CD4-positive, alpha-beta memory T cell (primary cell): ENCODE measurements at places on chromosomes 7 and 10. TPM values are rescaled to one million over a fixed set of nuclear protein-coding genes. Genes with fewer than 3 reads are reported as not detected.

DNA sequence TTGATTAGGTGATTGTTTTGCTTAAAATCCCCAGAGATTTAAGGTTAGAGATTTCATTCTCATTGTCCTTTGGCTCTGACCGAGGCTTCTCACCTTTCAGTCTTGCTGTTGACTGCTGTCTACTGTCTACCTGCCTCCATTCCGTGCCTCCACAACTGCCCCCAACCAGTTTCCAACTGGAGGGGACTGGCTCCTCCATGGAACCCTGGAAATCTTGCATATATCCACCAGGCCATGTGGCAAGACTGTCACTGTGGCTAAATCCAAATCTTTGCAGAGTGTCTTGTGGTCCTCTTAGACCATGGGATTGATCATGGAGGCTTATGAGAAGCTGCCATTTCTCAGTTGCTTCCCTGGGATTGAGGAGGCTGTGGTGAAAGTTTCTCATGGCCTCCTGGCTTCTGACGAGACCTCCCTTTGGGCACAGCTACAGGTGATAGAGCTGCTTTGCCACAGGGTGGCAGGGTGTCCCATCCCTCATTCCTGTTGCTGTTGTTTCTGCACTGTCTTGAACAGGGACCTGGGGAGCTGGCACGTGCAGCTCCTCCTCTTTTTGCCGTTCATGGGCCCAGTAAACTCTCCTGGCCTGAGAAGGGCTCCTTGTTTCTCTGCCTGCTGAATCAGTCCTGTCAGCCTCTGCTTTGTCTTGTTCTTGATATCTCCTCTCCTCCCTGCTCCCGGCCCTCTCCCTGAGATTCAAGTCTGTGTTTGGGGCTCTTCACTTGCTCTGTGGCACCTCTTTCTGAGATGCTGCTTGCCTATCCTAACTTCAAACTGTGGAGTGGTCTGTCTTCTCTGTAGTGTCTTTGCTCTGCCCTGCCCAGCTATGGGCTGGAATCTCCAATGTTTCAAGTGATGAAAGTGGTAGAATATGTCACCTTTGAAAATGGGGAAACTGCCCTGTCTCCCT, 63.6 kb upstream of the IGFBP3 start:
- no peak for DNase-seq

DNA sequence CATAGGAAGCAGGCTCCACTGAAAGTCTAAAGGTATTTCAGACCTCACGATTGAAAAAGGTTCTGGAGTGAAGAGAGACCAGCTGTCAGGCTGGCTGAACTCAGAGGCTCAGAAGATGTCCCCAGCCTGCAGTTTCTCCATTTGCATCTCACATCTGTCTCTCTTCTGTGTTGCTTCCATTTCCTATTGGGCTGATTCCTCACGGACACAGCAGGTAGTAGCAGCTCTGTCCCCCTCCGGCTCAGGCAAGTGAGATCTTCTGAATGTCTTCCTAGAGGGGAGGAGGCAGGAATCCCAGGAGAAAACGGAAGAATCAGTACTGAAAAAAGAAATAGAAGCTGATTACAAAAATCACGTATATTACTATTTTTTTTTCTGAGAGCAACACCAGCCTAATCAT, 274.1 kb upstream of the COBL start:
- DNase-seq, result no peak

DNA sequence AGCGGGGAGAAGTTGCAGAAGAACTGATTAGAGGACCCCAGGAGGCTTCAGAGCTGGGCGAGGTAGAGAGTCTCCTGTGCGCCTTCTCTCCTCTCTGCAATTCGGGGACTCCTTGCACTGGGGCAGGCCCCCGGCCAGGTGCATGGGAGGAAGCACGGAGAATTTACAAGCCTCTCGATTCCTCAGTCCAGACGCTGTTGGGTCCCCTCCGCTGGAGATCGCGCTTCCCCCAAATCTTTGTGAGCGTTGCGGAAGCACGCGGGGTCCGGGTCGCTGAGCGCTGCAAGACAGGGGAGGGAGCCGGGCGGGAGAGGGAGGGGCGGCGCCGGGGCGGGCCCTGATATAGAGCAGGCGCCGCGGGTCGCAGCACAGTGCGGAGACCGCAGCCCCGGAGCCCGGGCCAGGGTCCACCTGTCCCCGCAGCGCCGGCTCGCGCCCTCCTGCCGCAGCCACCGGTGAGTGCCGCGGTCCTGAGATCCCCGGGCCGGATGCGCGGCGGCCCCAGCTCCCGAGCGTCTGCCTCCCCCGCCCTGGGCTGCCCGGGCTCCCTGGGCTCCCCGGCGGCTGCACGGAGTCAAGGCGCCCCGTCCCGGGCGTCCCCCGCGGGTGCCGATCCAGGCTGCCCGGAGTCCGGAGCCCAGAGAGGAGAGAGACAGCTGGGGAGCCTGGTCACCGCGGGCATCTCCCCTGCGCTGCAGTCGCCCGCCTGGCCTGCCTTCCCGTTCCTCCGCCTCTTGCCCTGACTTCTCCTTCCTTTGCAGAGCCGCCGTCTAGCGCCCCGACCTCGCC, at the start of gene PLAU:
Gene PLAU (plus strand): TSS at position 369 of the 789 bp plus-strand sequence. CDS start 424 bp downstream, outside the sequence.
- DNase-seq, result peak; percentile 41

The FAM25G gene
- total RNA-seq, result not detected

GRCh38 chr7:47299496-47299895, 282.4 kb downstream of the TNS3 start:
- DNase-seq, result no peak

DNA sequence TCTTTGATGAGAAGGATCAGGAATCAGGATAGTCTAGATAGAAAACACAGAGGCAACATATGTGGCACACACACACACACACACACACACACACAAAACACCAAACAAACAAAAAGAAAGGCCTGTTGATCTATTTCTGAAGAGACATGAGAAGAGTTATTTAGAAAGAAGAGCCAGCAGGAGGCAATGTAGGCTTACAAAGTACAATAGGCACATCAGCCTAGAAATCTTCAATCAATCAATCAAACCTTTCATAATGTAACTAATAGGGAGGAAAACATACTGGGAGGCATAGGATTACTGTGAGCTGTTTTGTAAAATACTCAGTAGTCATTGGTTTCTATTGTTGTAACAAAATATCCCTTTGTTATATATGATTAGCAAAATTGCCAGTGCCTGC, 47.3 kb upstream of the TES start:
- DNase-seq, result no peak

DNA sequence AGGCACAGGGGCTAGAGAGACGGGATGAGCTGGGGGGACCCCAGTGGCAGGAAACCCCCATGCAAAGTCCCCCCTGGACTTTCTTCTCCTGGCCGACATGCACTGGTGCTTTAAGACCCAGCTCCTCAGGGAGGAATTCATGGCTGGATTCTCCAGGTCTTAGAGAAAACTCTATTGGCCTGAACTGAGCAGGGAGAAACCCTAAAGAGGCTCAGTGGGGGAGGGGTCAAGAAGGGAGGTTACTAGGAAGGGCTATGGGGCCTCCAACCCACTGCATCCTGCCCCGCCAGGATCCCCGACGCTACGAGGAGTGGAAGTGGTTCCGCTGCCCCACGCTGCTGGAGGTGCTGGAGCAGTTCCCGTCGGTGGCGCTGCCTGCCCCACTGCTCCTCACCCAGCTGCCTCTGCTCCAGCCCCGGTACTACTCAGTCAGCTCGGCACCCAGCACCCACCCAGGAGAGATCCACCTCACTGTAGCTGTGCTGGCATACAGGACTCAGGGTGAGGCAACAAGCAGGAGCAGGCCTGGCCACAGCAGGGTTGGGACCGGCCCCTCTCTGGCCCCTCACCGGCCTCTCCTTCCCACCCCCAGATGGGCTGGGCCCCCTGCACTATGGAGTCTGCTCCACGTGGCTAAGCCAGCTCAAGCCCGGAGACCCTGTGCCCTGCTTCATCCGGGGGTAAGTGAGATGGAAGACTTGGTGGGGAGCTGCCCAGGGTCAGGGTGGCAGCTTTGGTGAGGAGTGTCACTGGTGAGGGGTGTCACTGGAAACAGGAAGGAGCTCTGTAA, 13.8 kb downstream of the ATG9B start:
- peak; percentile 50 for DNase-seq

DNA sequence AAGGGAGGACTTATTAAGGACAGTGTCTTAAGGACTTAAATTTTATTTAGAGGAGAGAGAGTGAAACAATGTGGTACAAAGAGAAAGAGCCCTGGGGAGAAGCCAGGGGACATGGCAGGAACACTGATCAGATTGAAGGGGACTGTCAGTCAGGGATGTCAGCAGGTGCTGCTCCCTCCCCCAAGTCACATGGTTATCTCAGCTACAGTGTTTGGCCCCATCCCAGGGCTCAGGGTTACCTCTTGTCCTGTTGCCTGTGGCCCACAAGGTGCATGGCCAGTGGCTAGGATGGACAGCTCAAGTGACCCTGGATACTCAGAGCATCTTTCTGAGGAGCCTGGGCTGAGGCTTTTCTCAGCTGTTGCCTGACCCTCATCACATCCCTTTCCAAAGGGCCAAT, 325.9 kb upstream of the PODXL start:
- DNase-seq, result no peak

GRCh38 chr10:104993085-104993484, 352.0 kb downstream of the SORCS3 start:
- DNase-seq, result no peak

DNA sequence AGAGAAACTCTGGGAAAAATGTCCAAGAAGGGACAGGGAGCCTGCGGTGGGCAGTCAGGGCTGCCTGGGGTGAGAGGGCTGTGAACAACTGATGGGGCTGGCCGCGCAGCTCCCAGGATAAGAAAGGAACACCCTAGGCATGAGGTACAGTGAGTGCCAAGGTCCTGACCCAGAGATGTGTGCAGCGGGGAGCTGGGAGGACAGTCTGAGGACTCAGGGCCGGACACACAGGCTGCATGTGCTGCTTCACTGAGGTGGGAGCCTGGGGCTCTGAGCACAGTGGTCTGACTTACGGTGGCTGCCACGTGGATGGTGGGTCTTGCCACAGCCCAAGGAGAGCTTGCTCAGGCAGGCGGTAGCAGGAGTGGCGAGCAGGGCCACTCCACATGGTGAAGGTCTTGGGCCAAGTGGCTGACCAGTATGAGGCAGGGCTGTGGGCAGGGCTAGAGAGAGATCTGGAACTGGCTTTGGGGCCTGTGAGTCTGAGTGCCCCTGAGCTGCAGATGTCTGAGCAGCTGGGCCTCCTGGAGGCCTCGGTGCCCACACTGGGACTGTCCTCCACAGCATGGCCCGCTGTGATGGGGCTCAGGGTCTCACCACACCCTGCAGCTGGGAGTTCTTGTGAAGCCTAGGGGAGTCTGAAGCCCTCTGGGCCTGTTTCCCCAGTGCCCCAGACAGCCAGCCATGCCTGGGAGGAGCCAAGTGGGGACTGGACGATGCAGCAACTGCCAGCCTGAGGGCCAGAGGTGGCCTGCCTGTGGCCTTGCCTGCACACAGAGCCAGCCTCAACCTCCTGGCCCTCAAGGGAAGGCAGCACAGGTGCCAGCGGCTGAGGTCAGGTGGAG, 60.3 kb downstream of the RASGEF1A start:
- DNase-seq, result no peak

GRCh38 chr7:155913719-155914118, 101.5 kb upstream of the SHH start:
- no peak for DNase-seq

DNA sequence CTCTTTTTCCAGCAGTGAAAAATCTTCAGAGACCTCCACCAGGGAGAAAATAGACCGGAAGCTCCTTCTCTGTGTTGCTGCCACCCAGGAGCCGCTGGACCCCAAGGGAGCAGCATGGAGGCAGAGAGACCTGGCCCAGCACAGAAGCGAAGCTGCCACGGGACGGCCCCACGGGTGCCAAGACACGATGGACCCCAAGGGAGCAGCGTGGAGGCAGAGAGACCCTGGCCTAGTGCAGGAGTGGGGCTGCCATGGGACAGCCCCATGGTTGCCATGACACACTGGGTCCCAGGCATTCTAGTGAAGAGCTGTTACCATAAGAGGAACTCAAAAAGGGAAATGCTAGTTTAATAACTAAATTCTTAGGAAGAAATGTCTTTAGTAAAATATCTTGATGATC, 186.3 kb downstream of the PTPRN2 start:
- no peak for DNase-seq

DNA sequence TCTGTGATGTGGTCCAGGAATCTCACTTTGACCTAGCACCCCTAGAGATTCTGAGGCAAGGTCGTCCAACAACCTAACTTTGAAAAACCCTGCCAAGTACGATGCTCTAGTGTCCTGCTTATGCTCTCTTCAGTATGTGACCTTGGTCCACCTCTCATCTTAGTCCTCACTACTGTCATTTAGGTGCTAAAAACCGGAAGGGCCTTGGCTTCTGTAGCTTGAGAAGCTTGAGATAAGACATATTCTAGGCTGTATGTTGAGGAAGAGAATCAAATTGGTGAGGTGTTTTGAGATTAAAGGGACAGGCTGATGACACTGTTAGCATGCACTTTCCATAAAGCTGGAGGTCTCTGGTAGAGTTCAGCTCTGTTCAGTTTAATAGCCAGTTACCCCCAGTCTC, 57.0 kb upstream of the MTPN start:
- DNase-seq, result no peak

The TRIM73 gene
- 26.2 TPM for total RNA-seq

GRCh38 chr10:123886292-123886691, 5.3 kb downstream of the CPXM2 start:
- no peak for DNase-seq

- DNase-seq, result no peak
Measured at GRCh38 chr7:45717537-45718235, 143.5 kb downstream of the ADCY1 start.

DNA sequence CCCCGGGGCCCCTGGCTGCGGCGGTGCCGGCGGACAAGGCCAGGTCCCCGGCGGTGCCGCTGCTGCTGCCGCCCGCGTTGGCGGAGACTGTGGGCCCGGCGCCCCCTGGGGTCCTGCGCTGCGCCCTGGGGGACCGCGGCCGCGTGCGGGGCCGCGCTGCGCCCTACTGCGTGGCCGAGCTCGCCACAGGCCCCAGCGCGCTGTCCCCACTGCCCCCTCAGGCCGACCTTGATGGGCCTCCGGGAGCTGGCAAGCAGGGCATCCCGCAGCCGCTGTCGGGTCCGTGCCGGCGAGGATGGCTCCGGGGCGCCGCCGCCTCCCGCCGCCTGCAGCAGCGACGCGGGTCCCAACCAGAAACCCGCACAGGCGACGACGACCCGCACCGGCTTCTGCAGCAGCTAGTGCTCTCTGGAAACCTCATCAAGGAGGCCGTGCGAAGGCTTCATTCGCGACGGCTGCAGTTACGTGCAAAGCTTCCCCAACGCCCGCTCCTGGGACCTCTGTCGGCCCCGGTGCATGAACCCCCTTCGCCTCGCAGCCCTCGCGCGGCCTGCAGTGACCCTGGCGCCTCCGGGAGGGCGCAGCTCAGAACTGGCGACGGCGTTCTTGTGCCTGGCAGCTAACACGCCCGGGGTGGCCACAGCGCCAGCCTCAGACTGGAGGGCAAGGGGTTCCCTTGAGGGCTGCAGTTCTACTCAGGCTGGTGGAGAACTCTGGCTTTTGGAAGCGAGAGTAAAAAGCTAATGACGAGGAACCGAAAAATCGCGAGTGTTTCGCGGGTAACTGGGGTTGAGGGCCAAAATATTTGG, 804 bp downstream of the FRAT1 start:
- peak; percentile 67 for DNase-seq

- DNase-seq, result no peak
Measured at GRCh38 chr10:48797830-48798229, 113.2 kb downstream of the WDFY4 start.

DNA sequence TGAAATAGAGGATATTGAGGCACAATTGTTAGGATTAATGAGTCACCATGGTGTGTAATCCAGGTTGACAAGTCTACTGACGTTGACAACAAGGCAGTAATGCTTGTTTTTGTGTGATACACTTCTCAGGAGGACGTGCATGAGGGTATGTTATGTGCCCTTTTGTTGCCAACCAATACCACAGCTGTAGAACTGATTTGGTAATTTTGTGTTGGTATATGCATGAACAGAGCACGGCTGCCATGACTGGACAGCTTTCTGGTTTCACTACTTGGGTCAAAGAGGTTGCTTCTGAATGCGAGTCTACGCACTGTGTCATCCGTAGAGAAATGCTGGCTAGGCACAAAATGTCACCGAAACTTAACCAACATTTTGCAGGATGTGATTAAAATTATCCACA, 32.9 kb downstream of the PHTF2 start:
- peak; percentile 17 for DNase-seq

The FOXI2 gene
- total RNA-seq, result not detected
